ENCODE measurements at places on chromosomes 6 and 20.

GRCh38 chr6:157068691-157069324, 254.5 kb downstream of the TMEM242 start:
- no peak for DNase-seq

- no peak for DNase-seq
Measured at GRCh38 chr6:170010665-170011203, 259.3 kb downstream of the ERMARD start.

- peak; percentile 77 for DNase-seq
Measured at GRCh38 chr6:116561377-116562018, 7.9 kb downstream of the CALHM4 start.

GRCh38 chr6:4776131-4776492, at the start of gene CDYL:
CDYL (plus strand) TSS chr6:4776404; CDS start chr6:4776784, 380 bp downstream.
- DNase-seq, result peak; percentile 93

- DNase-seq, result peak; percentile 61
Measured at GRCh38 chr20:6768228-6769140, 998 bp downstream of the BMP2 start.

- DNase-seq, result peak; percentile 13
Measured at GRCh38 chr6:43771210-43771857, 1.3 kb downstream of the VEGFA start.

DNA sequence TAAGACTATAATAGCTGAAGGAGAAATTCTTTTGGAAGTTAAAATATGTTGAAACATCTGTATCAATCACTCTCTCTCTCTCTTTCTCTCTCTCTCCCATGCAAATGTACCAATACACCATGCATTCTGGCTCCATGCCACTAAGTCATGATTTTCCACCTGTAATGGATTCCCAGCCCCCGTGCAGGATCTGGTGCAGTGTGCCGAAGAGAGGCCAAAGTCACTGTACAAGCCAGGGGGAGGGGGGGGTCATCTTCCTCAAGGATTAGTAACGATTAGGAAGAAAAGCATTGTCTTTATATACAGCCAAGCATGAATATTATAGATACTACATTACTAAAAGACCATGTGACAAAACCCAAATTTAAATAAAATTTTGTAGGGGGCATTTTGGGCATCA, 725.1 kb downstream of the KIF16B start:
- DNase-seq, result no peak

DNA sequence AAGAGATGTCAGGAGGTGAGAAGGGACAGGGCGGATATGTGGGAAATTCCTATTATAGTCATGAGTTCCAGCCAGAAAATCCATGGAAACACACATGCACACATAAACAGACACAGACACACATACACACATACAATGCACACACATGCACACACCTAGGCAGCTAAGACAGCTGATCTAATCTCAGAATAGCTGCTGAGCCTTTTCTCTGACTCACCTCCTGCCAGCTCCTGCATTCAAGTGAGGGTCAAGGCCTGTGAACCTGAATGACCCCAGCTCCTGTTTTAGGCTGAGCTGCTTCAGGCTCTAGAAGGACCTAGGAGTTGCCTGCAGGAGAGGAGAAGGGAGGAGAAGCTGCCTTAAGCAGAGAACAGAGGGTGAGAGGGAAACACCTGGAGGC, 21.6 kb upstream of the RAET1L start:
- no peak for DNase-seq

GRCh38 chr20:11305406-11305805, 612.3 kb upstream of the BTBD3 start:
- DNase-seq, result no peak

DNA sequence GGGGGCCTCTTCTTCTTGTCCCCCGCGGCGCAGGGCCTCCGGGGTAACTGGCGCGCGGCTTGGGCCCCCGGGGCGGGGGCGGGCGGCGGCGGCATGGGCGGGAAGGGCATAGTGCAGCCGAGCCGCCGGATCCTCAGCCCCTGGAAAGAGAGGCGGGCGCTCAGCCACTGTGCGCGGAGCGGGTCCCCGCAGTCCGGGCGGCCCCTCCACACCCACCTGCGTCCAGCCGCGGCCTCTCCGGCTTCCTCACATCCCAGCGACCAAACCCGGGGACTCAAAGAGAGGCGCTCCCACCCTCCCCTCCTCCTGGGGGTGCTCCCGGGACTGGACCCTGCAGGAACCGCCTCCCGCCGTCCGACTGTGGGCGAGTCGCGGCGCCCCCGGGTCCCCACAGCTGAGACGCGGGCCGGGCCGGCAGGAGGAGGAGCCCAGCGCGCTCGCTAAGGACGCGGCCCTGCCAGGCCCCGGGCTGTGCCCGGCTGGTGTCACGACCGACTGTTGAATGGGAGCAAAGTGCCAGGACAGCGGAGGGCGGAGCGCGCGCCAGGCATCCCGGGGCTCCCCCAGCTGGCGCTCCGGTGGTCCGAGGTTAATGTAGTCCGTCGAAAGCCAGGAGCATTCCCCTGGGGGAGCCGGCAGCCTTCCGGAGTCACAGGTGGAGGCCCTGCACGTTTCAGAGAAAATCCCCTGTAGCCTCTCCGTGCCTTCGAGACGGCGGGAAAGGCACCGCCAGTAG, at the start of gene PRR18:
Gene PRR18 (minus strand): TSS at position 360 of the 736 bp plus-strand sequence. CDS start 250 bp downstream, at position 110.
- DNase-seq, result no peak

DNA sequence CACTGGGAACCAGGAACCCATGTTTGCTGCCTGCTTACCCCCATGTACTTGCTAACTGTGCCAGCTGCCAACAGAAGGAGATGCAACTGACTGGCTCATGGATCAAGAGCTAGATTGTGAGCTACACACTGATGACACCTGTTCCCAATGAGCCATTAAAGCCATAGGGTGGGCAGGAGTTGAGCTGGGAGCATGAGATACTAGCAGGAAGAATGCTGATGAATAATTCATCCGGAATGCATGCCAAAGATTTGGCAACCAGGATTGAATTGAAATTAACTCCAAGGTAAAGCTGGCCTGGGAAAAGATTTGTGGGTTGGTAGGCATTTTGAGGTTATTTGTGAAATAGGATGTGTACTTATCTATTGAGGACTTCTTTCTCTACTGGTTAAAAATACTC, 631.1 kb downstream of the KIF16B start:
- no peak for DNase-seq

GRCh38 chr6:168158213-168158979, 79.4 kb upstream of the FRMD1 start:
- no peak for DNase-seq

- no peak for DNase-seq
Measured at GRCh38 chr6:42255050-42255449, 37.4 kb upstream of the MRPS10 start.

DNA sequence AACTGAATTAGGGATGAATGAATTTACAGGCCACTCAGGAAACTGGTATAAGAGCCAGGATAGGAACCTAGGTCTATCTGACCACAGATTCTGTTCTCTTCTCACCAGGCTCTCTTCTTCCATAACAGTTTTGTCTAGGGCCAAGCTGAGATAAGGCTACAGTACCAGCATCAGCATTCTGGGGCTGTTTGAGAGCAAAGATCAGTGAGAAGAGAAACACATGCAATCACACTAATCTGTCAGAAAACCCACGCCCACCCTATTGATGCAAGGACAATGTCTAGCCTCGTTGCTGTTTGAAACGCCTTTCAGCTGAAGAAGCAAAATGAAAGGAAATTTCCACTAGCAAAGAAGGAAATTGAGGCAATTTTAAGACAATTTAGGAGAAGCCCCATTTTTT, 137.7 kb downstream of the LCA5 start:
- DNase-seq, result no peak

GRCh38 chr6:170165085-170165470, 125.8 kb downstream of the DLL1 start:
- DNase-seq, result no peak

- no peak for DNase-seq
Measured at GRCh38 chr6:98067375-98067774, 767.0 kb upstream of the POU3F2 start.

DNA sequence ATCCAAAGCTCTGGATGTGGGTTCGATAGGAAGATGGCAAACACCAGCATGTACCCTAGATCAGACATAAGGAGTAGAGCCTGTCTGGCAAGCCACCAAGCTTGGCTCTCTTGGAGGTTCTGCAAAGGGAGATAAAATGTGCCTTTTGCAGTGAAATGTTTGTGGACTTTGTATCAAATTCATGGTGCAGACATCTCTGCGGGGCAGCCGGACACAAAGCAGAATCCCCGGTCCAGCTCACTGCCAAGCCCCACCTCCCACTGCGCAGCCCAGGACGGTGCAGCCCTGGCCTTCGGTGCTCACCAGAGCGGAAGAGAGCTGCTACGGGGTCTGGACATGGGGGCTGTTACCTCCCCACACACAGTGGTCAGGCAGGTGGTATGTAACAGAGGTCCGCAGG, 333.6 kb upstream of the JARID2 start:
- DNase-seq, result no peak

GRCh38 chr6:167079853-167080297, 43.0 kb upstream of the CCR6 start:
- no peak for DNase-seq

- DNase-seq, result no peak
Measured at GRCh38 chr6:168280020-168280898, 39.3 kb downstream of the DACT2 start.

DNA sequence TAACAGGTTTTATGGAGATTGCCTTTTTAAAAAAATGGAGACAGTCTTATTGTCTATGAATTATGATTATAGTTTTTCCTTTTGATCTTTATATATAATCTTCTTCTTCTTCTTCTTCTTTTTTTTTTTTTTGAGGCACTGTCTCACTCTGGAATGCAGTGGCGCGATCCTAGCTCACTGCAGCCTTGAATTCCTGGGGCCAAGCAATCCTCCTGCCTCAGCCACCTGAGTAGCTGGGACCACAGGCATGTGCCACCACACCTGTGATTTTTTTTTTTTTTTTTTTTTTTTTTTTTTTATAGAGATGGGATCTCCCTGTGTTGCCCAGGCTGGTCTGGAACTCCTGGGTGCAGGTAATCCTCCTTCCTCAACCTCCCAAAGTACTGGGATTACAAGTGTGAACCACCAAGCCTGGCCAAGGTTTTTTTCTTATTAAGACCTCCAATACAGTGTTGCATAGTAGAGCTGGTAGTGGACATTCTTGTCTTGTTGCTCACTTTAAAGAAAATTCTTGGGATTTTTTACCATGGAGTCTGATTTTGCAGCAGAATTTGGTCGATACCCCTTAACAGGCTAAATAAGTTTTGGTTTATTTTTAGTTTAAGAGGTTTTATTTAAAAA, 46.5 kb downstream of the STK4 start:
- no peak for DNase-seq

- no peak for DNase-seq
Measured at GRCh38 chr6:134821928-134822864, 127.7 kb downstream of the ALDH8A1 start.

- DNase-seq, result no peak
Measured at GRCh38 chr6:32254761-32255198, 30.9 kb upstream of the NOTCH4 start.

DNA sequence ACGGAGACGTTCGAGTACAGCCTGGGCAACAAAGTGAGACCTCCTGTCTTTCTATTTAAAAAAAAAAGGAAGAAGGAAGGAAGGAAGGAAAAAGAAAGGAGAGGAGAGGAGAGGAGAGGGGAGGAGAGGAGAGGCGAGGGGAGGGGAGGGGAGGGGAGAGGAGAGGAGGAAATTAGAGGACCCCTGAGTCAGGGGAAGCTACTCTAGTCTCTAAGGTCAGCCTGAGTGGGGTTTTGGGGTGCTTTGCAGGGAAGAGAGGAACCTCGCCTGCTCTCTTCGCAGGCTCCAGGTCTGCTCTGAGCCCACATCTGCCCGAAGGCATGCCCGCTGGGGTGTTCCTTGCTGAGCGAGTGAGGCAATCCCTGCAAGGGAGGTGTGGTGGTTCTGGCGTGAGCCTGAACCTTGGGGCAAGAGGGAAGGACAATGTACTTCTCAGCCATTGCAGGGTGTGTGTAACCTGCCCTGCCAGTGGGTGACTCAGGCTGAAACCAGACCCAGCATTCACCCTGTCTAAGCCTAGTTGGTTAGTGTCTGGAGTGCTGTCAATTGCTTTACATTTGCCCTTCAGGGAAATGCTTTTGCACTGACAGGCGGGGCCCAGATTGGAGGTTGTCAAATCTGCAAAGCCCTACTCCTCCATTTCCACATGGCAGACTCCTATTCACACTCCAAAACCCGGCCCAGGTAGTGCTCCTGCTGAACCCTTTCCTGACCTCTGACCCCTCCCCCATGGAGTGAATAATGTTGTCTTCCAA, 15.3 kb upstream of the MMP9 start:
- DNase-seq, result no peak

GRCh38 chr20:41553142-41553879, 64.9 kb downstream of the CHD6 start:
- DNase-seq, result no peak

DNA sequence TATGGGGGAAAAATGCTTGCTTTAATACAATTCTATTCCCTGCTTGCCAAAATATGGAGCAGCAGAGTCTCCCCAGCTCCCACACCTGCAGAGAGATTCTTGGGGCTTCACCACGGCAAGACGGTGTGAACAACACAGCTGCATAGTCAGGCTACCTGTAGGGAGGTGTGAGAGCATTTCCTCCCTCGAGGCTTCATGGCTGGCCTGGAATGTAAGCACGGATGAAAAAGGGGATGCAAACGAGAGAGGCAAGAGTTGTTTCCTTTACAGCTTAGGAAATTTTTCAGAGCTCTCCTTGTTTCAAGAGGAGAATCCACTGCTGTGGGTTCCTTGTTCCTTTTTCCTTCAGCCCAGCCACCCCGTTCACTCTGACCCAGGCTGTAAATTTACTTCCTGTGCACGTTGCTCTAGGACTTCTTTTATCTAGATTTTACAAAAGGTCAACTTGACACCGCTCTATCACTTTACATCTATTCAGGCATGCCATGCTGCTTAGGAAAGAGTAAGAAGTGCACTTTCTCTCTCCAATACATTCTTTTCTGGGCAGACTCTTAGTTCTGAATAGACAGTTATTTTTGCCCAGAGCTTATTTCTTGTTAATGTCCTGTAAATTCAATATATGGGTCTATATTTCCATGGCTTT, 197.1 kb downstream of the KHDC1L start:
- DNase-seq, result peak; percentile 42

- no peak for DNase-seq
Measured at GRCh38 chr20:53419693-53420460, 173.8 kb downstream of the ZNF217 start.

DNA sequence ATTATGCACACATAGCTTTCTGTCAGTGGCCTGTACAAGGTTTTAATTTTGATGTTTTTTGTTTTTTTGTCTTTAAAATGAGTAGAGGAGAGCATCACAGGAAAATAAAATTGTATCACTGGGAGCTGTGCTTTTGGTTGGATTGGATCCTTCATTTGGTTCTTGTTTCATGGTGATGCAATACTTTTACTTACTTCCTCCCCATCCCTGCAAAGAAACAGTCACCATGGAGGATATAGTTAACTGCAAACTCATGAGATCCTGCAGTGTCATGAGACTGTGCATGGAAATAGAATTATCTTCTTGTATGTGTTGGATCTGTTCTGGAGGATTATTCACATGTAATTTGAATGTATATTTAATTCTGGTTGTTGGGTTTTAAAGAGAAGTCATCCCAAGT, 122.3 kb downstream of the JARID2 start:
- DNase-seq, result no peak

GRCh38 chr6:15936503-15936902, 192.4 kb upstream of the MYLIP start:
- DNase-seq, result no peak

DNA sequence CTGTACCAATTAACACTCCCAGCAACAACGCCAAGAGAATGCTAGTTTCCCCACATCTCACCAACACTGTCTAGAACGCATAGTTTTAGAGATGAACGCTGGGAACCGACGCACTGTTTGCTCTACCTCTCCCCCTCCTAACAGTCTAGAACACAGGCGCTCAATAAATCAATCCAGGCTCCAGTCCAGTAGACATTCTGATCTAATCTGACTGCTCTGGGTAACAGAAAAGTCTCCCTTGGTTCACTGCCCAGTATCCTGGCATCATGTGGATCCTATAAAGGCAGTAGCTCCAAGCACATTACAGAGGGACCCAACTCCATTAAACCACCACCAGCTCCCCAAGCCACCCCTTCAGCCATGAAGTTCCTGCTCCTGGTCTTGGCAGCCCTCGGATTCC, at the start of gene DEFB132:
Gene DEFB132 (plus strand): TSS at position 306 of the 400 bp plus-strand sequence. CDS start 55 bp downstream, at position 361.
- no peak for DNase-seq
